Inflammatory macrophage treated with lipopolysaccharide for 1 hour (primary cell): ENCODE measurements at places on chromosomes 1 and 21.
A peak's percentile ranks its signal among the peaks of the same experiment; 100 is the strongest.

- no peak for DNase-seq
These were observed 25.5 kb downstream of the SLC2A1 start for GRCh38 chr1:42933060-42933586.

DNA sequence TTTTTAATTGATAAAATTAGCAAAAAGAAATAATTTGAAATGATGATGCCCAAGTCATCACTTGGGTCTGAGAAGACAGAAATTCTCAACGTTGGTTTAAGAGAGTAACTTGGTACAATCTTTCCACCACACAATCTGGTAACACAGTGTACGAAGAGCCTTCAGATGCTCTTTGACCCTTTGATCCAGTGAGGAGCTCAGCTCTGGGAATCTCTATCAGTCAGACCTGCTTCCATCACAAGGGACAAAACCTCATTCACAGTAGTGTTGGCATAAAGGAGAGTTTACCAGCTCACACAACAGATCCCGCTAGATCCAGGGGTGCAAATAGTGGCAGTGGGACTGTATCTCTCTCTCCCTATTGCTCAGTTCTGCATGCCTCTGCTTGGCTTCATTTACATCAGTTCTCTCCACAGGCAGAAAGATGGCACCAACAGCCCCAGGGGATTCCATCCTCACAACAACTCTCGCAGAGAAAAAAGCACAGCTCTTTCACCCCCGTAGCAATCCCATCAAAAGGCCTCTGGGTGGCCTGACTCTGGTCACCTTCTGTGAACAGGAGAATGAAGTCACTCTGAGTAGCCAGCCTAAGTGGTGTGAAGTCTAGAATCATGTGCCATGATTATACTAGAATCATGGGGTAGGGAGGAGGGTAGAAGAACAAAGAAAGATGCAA is 119.7 kb downstream of the ZNF281 start:
- DNase-seq, result peak; percentile 10

- no peak for DNase-seq
These were observed 400.6 kb downstream of the PTPRU start for GRCh38 chr1:29636936-29637335.

- DNase-seq, result no peak
These were observed 638.5 kb upstream of the CAMK1G start for GRCh38 chr1:208944981-208945451.

DNA sequence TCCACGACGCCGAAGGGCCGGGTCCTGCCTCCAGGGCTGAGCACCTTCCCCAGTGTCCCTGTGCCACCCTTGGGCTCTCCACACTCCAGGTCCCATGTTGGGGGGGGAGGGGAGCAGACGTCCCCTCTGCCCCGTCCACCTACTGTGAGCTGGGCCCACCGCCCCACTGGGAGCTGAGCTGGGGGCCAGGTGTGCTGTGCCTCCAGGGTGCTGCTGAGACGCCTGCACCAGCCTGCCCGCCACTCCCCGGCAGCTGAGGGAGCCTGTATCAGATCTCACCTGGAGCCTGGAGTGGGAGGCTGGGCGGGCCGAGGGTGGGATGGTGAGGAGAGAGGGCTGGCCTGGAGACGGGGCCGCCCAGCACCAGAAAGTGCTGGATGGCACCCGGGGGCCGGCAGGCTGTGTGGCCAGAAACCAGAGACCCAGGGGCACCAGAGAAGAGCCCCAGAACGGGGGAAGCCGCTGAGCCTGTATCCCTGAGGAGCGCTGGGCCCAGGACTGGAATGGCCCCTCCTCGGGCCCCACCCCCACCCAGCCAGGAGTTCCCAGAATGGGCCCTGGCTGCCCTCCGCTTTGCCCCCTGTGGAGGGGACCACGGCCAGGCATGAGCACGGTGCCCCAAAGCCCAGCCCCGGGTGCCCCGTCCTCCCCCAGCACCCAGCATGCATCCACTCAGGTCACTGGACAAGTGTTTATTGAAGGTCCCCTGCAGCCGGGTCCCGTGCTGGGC is 3.4 kb downstream of the TNFRSF18 start:
- DNase-seq, result no peak

GRCh38 chr1:119226321-119226720 is 85.9 kb upstream of the WARS2 start:
- no peak for DNase-seq

- DNase-seq, result no peak
These were observed 2.2 kb downstream of the PHC2 start for GRCh38 chr1:33428661-33429060.

- DNase-seq, result no peak
These were observed 39.6 kb downstream of the CXADR start for GRCh38 chr21:17552410-17552809.

DNA sequence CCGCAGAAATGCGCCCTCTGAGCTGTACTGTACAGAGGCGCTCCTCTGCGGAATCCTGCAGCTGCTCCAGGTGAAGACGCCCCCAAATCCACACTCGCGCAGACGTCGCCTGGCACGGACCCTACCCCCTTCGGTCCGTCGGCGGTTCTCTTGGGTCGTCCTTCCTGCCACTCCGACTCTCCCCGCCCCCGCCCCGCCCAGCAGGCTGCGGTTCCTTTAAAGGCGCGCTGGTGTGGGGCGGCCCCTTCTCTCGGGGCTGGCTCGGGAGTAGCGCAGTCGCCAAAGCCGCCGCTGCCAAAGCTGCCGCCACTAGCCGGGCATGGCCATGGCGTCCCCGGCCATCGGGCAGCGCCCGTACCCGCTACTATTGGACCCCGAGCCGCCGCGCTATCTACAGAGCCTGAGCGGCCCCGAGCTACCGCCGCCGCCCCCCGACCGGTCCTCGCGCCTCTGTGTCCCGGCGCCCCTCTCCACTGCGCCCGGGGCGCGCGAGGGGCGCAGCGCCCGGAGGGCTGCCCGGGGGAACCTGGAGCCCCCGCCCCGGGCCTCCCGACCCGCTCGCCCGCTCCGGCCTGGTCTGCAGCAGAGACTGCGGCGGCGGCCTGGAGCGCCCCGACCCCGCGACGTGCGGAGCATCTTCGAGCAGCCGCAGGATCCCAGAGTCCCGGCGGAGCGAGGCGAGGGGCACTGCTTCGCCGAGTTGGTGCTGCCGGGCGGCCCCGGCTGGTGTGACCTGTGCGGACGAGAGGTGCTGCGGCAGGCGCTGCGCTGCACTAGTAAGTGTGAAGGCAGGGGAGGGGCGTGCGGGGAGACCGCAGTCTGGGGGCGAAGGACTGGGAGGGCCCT is at the start of gene RASSF5:
Gene RASSF5, plus strand, starts transcription at position 248 of the 846 bp plus-strand sequence. Its CDS starts 72 bp downstream, at position 320.
- DNase-seq, result peak; percentile 97

DNA sequence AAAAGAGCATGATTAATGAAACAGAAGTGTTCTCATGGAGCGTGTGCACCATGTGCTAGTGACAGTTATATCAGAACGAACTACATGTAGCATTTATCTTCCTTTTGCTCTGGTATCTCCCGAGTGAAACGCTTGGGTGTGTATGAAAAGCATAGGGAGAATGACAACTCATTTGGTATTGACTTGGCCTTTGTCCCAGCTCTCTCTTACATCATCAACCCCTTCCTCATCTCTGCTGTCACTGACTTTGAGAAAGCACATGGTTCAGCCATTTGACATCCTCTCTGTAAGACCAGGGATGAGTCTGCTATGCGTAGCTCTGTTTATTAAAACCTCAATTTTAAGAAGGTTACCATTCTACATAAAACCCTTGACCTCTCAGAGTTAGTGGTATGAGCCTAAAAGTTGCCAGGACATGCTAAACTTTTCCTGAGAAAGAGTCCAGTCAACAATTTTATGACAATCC is 201.0 kb downstream of the NRIP1 start:
- DNase-seq, result peak; percentile 74

GRCh38 chr1:151065089-151065645 is 5.0 kb downstream of the MLLT11 start:
- no peak for DNase-seq

- DNase-seq, result no peak
These were observed 130.8 kb downstream of the ZBTB18 start for GRCh38 chr1:244181867-244182266.

- DNase-seq, result no peak
These were observed 5.0 kb downstream of the PFKL start for GRCh38 chr21:44304877-44305293.

DNA sequence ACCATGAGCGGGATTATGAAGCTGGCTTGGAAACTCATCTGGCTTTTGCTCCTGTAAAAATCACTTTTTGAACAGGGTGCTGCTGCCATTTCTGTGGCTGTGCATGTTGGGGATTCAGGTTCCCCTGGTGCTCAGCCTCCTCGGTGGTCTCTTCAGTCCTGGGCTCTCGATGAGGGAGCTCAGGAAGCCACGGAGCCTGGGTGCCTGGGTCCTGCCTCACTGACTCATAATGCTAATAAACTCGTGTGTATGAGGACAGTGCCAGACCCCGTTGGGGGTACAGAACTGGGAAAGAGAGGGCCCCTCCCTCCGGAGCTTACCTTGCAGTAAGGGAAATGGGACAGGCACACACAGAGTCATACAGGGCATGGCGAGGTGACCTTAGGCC is 5.8 kb downstream of the COQ8A start:
- no peak for DNase-seq

DNA sequence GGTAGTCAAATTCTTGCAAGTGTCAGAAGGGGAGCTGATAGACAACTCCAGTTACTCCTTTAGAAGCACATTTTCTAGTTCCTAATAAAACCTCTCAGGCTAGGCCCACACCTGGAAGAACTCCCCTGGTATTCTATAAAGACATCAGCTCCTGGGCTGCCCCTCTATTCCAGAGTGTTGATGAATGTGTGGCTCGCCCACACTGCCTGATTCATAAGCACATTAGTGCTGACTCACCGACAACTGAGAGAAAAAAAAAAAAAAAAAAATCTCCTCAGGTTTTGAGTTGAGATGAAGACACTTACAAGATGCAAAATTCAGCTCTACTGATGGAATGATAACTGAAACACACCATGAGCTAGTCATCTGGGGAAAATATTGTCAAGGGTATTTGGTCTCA is 188.1 kb downstream of the TNR start:
- peak; percentile 1 for DNase-seq

- DNase-seq, result no peak
These were observed 29.7 kb downstream of the OLFML3 start for GRCh38 chr1:114008993-114009392.

DNA sequence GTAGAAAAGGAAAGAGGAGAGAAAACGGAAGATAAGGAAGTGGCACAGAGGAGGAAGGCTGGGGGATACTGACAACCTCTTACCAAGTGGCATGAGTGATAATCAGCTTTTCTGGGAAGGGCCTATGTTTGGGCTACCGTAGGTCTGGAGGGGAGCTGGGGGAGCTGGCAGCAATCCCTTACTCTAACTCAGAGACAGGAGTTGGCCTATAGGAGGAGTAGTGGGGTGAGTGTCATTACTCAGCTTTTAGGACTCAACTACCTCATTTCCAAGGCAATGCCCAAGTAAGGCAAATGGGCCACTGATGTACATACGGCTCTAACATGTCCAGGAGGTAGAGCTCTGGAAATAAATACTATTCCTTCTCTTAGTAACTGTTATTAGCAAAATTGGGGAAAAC is 48.7 kb upstream of the DMRTA2 start:
- no peak for DNase-seq

- DNase-seq, result no peak
These were observed 391.4 kb downstream of the MRPL39 start for GRCh38 chr21:25215698-25216384.

GRCh38 chr1:93577536-93578432 is 103.9 kb downstream of the BCAR3 start:
- DNase-seq, result no peak

DNA sequence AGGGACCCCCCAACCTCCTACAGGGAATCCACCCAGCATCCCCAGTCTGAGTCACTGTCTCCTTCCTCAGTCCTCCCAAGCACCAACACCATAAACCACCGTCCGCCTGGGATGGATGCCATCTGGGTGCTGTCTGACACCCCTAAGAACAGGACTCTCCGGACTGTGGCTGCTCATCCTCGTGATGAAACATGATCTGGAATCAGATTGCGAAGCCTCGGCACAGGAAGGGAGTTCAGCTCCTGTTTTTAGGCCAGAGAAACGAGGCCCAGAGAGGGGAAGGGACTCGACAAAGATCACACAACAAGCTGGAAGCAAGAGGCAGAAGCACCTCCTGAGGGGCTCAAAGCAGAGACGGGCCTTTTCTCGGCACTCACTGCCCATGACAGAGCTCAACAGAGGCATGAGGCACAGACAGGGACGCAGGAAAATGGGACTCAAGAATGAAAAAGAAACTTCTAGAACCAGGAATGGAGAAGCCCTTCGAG is 8.4 kb downstream of the KCNN3 start:
- DNase-seq, result no peak

GRCh38 chr1:57324388-57324787 is 99.5 kb downstream of the DAB1 start:
- DNase-seq, result no peak

GRCh38 chr1:26733982-26734381 is 38.2 kb downstream of the ARID1A start:
- DNase-seq, result peak; percentile 54

DNA sequence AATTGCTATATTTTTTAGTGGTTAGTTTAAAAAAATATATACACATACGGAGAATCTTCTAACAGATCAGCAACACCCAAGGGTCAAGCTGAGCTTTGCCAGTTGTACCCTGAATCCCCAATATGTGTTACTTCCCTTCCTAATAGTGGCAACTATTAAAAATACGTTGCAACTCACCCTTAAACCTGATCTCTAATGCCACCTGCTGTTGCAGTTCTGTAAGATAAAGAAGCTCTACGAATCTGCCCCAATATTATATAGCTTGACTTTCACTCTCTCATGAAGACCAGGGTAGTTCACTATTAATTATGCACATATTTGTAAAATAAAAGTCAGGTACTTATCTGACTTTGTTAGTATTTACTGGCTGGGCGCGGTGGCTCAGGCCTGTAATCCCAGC is 58.4 kb downstream of the ASH1L start:
- DNase-seq, result peak; percentile 44

DNA sequence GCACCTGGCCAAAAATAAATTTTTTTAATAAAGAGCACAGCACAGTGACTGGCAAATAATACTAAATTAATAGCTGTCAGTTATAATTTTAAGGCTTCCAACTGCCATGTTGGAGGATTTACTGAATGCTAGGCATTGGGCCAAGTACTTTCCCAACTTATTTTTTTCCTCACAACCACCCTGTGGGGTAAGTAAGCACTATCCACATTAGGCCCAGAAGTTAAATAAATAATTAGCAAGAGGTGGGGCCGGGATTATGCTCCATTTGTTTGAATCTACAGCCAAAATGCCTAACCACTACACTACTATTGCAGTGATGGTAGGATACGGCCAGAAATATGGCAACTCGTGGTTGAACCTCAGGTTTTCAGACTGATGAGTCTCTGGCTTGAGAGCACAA is 4.6 kb upstream of the TRNAU1AP start:
- DNase-seq, result no peak

- no peak for DNase-seq
These were observed 9.7 kb downstream of the MACF1 start for GRCh38 chr1:39214021-39214713.

GRCh38 chr21:29374481-29374880 is 75.8 kb downstream of the BACH1 start:
- no peak for DNase-seq

DNA sequence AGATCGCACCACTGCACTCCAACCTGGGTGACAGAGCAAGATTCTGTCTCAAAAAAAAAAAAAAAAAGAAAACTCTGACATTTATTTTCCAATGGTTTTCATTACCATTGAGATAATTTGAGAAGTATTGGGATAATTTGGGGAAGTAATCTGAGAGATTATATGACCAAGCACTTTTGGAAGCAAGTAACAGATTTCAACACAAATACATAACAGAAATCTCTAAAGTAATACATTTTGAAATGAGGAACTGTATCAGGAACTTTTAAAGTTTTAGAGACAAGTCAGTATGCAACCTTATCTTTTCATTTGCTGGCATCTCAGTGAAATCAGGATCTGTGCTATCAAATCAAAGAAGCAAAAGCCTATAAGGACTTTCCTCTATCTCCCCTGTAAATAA is 25.4 kb upstream of the SLC16A1 start:
- peak; percentile 64 for DNase-seq
